Stimulated activated CD4-positive, alpha-beta T cell treated with anti-CD3 and anti-CD28 coated beads, TNF-alpha, amount 100 ng/mL, for 48 hours (primary cell): ENCODE measurements at places on chromosomes 7 and 10.

GRCh38 chr10:8312079-8312478 lies 257.6 kb downstream of the GATA3 start:
- DNase-seq, result no peak

DNA sequence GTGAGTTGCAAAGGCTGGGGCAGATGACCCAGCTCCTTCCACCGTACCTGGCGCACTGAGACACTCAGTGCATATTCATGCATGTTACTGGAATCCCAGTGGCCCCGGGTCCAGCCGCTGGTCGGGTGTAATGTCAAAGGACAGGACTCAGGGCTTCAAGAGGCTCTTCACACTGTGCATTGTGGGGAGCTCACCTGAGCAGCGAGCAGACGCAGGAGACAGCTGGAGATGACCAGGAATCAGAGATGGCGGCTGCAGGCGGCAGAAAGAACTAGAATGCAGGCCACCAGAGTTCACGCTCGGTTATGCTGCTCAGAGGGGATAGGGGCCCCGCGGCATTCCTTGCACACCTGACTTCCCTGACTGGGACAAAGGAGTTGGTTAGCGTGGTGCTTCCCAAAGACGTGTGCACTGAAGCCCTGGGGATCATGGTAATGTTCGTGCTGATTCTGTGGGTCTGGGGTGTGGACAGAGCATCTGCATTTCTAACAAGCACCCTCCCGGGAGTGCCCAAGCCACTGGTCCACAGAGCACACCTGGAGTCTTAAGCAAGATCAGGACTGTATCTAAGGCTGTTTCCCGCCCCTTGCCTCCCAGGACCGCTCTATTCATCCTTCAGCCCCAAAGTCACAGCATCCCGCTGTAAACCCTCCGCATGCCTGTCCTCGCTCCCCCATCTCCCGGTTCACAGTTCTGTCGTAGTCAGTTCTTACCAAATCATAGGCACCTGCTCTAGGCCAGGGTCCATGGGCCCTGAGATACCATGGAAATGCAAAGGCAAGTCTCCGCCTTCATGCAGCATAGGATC lies 71.0 kb downstream of the MKI67 start:
- DNase-seq, result no peak

- no peak for DNase-seq
These were observed 33.4 kb upstream of the C1GALT1 start for GRCh38 chr7:7148798-7149481.

- no peak for DNase-seq
These were observed 66.5 kb downstream of the PHYHIPL start for GRCh38 chr10:59242991-59243390.

GRCh38 chr7:50662996-50663395 lies 97.8 kb upstream of the DDC start:
- no peak for DNase-seq

- peak; percentile 22 for DNase-seq
These were observed 52.8 kb downstream of the DLG5 start for GRCh38 chr10:77873536-77874380.

DNA sequence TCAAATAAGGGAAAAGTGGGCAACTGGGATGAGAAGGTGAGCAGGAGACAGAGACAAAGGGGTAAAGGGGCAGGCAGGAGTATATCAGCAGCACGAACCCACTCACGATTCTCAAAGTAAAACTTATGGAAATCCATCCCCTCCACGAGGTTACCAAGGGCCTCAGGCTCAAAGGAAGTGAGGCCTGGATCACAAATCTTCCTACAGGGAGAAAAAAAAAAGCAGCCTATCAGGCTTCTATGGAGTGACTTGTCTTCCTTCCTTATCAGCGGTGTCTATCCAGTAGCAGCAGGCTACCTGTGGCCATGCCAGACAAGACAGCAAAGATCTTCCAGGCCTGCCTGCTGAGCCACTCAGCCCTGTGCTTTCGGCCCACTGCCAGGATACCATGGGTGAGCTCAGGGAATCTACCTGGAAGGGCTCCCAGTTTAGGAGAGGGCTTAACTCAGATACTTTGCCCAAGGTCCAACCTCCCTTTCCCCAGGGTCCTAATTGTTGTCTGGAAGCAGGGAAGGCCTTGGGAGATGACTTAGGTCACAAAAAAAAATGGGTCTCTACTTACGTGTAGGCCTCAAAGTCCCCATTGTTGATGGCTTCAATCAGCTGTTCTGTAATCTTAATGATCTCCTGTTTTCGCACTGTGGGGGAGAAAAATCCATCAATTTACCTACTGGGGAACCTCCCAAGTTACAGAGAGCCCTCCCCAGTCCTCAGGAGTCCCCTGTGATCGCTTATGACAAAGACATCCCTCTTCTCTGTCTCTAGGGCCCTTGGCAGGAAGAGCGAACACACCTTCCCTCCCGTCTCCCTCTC lies 5.7 kb upstream of the NDST2 start:
- DNase-seq, result no peak

DNA sequence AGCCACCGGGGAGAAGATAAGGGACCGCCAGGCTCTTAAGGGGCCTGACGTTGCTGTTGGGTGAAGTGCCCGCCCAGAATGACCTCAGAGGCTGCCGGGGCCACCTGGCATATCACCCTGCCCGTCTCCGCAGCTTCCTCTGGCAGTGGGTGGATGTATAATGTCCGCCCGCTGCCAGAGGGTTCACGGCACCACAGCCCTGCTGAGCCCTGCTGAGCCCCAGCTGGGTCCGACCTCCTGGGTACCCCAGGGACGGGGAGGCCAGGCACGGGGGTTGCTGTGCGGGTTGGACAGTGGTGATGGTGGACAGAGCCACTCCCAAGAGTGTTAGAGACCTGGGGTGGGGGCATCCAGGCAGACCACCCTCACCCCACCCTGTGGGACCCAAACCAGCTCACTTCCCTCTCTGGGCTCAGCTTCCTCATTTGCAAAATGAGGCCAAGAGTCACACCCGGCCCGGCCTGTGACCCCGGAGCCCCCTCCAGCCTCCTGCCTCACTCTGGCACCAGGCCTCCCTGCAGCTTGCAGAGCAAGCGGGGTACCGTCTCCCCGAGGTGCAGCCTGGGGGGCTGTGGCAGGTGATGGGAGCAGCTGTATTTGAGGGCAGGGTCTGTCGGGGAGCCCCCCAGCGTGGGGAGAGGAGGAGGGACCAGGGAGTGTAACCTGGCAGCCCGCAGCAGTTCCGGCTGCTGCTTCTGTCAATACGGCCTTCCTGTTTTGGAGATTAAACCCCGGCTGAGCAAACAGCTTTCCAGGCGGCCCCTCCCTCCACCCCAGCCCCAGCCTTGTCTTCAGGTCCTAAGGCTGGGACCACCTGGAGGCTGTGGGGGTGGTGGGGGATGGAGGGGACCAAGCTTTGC lies 8.4 kb upstream of the LFNG start:
- peak; percentile 48 for DNase-seq

DNA sequence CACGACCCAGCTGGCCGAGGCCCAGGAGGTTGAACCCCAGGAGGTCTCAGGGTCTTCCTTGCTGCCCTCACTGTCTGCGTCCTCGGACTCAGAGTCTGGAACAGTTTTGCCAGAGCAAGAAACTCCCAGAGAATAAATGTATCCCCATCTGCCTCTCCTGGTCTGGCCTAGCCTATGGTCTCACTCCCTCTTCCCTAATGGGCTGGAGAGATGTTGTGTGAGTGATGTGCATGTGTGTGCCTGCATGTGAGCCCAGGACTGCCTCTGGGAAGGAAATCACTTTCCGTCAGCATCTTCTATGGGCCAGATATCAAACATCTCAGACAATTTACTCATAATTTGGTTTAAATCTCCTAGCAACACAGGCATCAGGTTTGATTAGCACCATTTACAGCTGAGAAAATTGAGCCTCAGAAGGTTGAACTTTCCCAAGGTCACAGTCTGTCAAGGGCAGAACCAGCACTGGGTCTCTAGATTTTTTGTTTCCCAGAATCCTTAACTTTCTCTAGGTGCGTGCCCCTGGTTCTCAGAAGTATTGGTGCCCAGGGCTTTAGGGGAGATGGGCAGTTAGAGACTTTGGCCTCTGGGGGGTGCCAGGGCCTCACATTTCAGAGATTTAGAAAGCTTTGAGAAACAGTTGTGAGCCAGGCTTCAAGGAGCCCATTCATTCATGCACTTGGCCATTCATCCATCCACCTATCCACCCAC lies 4.9 kb downstream of the TMEM270 start:
- no peak for DNase-seq

- DNase-seq, result no peak
These were observed 252.1 kb downstream of the DOCK4 start for GRCh38 chr7:111954056-111954455.

DNA sequence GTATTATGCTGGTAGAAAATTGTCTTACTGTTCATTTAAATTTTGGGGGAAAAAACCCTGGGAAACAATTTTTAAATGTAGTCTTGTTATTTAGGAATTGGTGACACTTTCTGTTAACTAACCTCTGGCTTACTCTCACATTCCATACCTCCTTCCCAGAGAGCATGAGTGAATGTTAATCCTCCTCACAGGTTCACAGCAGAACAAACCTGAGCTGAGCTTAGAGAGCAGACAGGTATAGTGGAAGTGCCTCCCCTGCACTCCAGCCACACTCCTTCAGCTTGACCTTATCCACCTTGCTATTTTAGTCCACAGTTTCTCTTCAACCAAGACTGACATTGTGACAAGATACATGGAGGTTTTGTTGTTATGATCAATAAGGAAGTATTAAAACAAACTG lies 235.9 kb downstream of the FOXP2 start:
- DNase-seq, result no peak

DNA sequence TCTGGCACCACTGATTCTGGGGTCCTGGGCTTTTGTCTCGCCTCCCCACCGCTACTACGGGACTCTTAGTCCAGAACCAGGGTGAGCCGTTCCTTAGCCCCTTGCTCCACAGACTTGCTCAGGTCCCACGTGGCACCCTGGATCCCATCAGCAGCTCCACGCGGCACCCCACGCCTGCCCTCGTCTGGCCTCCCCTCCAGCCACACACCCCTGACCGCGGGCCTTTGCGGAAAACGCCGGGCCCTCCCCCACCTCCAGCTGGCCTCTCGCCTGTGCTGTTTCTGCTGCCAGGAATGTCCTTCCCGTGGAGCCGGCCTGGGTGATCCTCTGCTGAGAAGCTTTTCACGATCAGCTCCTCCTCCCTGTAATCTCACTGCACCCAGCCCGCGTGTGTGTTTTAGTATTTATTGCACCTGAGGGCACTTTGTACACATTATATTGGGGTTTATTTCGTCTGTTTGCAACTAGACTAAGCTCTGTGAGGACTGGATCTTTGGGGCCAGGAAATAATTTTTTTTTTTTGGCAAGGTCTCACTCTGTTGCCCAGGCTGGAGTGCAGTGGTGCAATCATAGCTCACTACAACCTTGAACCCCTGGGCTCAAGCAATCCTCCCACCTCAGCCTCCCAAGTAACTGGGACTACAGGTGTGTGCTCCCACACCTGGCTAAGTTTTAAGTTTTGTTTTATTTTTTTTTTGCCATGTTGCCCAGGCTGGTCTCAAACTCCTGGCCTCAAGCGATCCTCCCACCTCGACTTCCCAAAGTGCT lies 10.5 kb upstream of the TTYH3 start:
- no peak for DNase-seq

DNA sequence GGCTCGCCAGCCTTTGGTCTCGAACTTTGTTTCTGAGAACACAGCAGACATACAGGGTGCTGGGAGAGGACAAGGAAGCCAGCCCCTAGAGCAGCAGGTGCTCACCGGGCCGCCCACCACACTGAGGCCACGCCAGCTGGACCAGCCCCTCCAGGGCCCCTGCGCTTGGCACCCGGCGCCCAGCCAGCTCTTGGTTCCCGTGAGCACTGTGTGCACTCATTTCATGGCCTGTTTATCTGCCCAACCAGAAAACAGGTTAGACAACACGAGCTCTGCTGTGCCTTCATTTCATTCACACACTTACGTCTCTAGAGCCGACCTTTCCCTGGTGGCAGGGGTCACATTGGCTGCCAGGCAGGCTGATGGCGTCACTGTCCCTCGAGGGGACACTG lies 104.0 kb downstream of the CYTH3 start:
- DNase-seq, result no peak

DNA sequence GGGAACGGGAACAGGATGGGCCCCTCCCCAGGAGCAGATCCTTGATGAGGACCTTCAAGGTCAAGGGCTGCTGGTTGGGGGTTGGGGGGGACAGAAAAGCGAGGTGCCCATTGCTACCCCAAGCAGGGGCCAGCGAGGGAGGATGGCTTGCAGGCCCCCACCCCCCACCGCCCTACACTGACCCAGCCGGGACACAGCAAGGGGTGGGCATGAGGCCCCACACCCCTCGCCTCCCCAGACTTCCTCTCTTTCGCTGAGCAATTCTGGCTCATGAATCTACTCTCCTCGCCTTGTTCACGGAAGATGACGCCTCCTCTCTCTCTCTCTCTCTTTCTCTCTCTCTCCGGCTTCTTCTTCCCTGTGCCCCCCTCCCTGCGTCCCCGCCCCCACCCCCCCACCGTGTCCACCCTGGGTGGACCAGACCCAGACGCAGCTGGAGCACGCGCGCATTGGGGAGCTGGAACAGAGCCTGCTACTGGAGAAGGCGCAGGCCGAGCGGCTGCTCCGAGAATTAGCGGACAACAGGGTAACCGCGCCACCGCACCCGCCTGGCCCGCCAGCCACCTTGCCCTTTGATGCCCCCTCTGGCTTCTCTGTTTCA lies 81.1 kb upstream of the GTF2IRD1 start:
- DNase-seq, result no peak

DNA sequence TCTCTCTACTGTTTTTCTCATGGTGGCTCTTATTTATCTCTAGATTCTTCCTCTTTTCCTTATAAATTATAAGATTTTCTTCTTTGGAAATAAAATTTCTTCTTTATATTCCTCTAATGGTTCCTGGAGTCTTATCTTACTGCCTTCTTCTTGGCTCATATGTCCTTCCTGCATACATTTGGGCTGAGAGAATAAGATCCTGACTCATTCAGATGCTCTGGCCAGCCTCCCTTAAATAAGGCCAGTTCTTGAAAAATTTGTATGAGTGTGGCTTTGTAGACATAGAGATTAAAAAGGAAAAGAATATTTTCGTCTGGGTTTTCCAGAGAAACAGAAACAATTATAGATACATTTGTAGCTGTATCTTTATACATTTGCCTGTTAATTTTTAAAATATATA lies 411.3 kb downstream of the KIF20B start:
- no peak for DNase-seq

- DNase-seq, result no peak
These were observed 2.7 kb downstream of the EPHA1 start for GRCh38 chr7:143406002-143406357.

DNA sequence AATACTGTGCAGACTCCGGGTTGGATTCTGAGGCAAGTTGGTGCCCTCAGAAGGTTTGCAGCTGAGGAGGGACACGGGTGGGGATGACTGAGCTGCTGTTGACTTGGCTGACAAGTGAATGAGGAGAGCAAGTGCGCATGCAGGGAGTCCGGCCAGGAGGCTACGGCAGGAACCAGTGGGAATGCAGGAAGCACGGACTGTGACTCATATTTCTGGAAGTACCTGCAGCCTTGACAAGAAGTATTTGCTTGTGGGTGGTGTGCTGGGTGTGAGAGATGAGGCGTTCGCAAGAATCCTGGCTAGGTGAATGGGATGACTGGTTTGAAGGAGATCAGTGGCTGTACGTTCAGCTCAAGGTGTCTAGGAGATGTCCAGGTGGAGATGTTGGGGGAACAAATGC lies 30.8 kb upstream of the FXYD4 start:
- DNase-seq, result no peak
